ENCODE measurements at places on chromosomes 1 and 21.

GRCh38 chr1:1359664-1360468 is 1.5 kb upstream of the MXRA8 start:
- no peak for DNase-seq

DNA sequence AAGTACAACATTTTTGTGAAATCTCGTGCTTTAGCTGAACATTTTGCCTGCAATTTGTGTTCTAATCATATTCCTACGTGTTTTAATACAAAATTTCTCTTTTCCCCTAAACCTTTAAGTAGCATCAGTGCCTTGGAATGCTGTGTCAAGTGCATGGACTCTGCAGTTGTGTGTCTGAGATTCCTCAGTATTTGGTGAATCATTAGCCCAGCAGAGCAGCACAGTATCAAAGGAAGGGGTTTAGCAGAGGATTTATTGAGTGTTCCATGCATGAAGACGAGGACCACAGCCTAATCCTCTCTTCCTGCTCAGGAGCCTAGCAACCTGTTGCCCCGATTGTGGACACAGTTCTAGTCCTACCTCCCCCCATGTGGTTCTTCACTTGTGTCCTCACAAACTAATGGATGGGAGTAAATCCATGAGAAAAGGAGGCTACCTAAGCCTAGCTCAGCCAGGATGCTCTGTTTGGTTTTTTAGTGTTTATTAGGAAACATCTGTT is 29.3 kb upstream of the PCP4 start:
- no peak for DNase-seq

DNA sequence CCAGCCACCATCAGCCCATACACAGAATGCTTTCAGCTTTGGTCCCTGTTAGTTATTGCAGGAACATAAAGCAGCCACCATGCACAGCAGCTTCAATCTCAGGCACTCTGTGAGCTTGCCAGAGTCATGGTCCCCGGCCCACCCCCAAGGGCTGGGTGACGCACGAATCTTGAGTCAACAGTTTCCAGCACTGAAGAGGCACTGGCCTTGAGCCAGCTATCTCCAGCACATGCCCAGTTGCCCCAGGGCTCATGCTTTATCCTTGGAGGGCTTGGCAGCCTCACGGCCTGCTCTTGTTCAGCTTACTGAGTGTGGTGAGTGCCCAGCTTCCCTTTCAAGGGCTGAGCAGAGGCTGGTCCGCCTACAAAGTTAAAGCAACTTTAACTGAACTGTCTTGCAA is 200.7 kb upstream of the RAB4A start:
- DNase-seq, result peak; percentile 72

DNA sequence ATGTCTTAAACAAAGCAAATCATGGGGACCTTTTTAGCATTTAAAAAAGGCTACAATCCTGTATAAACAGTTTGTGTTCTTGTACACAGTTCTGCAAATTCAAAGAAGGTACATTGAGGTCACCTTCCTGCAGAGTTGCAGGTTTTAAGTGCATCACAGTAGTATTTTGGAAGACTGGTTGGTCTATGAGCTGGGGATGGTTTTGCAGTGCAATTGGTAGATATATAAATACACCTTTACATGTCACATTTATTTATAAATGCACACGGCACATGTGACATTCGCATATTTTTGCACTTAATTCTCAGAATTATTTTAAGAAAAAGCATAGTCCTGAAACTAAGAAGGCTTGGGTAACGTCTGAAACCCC is 599 bp upstream of the ITPKB start:
- no peak for DNase-seq

GRCh38 chr1:62687903-62688686 is at the start of gene DOCK7:
Gene DOCK7, minus strand, starts transcription at chr1:62688386. Its CDS starts 122 bp downstream, at chr1:62688264.
- DNase-seq, result peak; percentile 92

- no peak for DNase-seq
Measured at GRCh38 chr1:66542314-66542713, 8.4 kb downstream of the SGIP1 start.

DNA sequence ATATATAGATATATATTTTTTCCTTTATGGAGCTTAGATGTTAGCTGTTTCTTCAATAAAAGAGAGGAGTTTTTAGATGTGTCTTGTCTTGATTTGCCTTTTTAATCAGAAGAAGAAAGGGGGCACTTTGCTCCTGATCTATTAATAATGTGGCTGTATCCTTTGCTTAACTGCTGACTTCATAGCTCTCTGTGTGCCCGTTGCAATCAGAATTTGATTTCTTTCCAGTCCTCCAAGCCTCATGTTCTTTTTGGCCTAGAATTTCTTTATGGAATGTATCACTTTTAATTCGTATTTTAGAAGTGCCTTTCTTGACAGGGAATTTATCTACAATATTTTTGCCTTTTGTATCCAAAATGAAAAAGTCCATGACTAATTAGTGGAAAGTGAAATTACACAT is 85.3 kb downstream of the C1orf21 start:
- DNase-seq, result no peak

GRCh38 chr1:220966041-220966440 is 86.8 kb downstream of the HLX start:
- no peak for DNase-seq

GRCh38 chr1:213719462-213719861 is 268.3 kb upstream of the PROX1 start:
- DNase-seq, result no peak

DNA sequence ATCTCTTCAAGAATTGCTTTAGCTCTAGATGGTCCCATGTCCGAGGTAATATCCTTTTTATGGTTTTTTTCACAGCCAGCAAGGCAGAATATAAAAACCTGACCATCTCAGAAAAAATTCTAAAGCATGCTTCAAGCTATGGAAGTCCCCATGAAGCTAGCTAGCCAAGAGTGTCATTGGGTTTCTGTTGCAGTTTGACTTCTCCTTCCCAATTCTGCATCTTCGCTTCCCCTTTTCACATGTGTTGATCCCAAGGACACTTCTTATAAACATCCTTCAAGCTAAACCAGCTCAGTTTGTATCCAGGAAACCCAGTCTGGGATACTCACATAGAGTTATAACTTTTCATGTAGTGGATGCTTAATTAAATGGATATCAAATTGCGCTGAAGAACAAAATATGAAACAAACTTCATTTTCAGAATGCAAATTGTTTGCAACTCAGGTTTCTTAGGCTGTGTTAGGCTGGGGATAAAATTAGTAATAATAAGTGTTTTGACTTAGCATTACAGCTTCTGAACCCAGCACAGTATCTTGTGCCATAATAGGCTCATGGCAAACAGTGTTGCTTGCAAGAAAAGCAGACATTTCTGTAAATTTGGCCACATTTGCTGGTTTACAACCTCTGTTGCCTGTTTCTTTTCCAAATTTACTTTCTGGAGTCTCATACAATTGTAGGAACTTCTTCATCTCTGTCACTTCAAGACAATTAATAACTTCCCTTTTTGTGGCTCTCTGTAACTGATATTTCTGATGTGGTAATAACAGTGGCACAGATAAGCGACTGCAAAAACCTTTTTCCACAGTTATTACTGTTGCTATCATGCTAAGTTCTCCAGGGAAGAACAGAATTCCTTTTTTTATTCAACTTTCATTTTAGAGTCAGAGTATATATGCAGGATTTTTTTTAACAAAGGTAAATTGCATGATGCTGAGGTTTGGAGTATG is 53.2 kb downstream of the NCAM2 start:
- no peak for DNase-seq

DNA sequence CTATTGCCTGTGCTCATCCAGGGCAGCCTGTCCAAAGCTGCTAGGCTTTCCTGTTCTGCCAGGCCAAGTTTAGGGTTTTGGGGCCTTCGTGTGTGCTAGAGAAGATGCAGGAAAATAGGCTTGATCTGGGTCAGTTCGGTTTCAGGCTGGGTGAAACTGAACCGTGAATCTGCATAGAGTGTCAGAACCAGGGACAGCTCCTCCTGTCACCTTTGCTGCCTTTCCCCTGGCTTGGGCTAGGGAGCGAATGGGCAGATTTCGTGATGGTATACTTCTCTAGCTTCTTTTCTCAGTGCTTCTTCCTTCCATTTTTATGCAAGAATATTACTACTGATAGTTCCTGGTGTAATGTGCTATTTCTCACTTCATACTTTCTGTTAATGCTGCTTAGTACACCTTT is 6.0 kb upstream of the AGO1 start:
- no peak for DNase-seq

- DNase-seq, result peak; percentile 81
Measured at GRCh38 chr1:155978325-155978972, at the start of gene ARHGEF2. Gene ARHGEF2, minus strand, starts transcription at chr1:155978547. Its CDS starts 120 bp downstream, at chr1:155978427.

GRCh38 chr1:60427701-60428100 is 354.1 kb upstream of the C1orf87 start:
- DNase-seq, result no peak

DNA sequence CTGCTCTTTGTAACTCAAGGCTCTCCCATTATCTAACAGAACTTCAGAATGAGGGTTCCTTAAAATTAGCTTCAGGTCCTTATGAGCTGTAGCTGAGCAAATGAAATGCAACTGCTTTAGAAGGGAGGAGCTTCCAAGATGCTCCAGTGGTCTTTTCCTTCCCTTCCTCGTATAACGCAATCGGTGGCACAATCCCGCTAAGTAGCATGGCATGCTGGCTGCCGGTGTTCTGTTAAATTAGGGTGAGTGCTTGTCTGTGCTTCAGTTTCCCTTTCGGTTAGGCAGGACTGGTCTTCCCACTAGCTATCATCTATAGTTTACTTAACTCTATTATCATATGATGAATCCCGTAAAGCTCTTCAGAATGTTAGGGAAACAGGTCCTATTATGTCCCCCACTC is 917 bp downstream of the KIAA0040 start:
- DNase-seq, result peak; percentile 64

DNA sequence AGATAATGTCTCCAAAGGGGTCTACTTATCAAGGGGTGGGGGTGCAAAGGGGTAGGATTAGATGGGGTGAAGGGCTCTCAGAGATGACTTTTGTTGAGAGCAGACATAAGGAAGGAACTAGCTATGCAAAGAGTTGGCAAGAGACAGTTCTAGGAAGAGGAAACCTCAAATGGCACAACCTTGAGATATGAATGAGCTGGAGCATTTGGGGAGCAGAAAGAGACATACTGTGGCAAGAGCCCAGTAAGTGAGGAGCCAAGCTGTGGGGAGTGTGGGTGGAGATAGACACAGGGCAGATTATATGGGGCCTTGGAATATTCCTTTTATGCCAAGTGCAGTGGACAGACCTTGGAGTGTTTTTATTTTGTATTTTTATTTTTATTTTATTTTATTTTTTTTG is 84.8 kb upstream of the BTG3 start:
- no peak for DNase-seq

DNA sequence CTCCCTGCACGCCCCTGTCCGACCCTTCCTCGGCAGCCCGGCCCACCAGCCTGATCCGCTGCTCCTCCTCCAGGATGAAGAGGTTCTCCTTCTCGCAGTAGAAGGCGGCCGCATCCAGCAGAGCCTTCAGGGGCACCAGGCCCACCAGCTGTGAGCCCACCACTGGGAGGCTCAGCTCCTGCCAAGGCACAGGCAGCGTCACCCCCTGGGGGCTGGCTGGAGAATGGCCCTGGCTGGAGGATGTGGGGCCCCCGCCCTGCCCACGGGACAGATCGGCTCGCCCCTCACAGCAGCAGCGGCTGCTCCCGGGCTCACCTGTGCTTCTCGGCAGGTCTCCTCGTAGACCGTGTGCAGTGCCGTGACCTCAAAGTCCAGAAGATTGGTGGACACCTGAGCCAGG is 5.3 kb downstream of the FTCD start:
- DNase-seq, result no peak

GRCh38 chr1:219954736-219955421 is 26.5 kb upstream of the SLC30A10 start:
- DNase-seq, result peak; percentile 53

DNA sequence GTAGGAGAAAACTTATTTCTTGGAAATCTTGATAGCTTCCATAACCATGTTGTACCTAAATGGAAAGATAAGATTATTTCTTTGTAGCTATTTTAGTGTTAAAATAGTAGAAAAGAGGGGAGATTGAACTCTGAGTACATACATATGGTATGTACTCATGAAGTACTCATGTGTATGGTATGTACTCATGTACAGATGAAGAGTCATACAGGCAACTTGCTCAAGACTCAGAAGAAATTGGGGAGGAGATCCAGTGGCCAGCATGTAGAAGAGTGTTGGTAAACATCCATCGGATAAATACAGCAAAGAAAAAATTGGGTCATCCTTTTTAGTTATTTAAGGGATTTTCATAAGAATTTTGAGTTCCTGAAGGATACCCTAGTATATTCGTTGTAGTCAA is 29.0 kb downstream of the MDM4 start:
- no peak for DNase-seq

- DNase-seq, result no peak
Measured at GRCh38 chr1:248793592-248793991, 32.1 kb downstream of the SH3BP5L start.

- DNase-seq, result peak; percentile 12
Measured at GRCh38 chr1:162918151-162918754, 57.3 kb upstream of the CCDC190 start.

GRCh38 chr1:117964290-117965038 is 34.9 kb downstream of the WDR3 start:
- no peak for DNase-seq

- DNase-seq, result no peak
Measured at GRCh38 chr1:58585581-58586151, 8.6 kb upstream of the TACSTD2 start.

DNA sequence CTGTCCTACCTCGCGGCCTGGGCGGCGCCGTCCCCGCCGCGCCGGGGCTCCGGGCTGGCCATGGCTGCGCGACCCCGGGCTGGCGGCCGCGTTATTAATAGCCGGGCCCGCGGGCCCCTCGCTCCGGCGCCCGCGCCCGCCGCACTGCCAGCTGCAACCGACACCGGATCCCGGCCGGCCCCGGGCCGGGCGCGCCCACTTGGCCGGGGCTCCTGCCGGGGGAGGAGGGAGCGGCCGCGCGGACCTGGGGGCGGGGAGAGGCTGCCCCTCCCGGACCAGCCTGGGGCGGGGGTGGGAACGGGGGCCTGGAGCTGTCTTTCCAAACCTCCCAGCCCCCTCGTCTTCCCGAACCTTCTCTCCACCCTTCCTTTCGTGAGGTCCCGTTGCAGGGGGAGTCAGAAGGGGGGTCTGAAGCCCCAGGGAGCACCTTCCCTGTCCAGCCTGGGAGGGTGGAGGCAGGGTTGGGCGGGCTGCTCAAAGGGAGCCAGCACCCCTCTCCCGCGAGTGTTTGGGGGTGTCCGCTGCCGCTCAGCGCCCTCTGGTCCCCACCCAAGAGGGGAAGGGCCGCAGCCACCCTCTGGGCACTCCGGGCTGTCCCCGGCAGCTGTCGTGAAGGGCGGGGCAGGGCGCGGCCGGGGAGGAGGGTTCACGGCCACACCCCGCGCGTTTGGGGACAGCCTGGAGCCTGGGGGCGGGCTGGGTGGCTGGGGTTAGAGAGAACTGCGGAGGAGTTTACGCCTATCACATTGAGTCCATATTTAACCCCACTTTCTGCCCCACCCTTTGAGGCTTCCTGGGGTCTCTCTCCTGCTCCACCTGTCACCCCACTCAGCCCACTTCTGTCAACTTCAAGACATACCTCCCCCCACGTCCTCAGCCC is at the start of gene SYNC:
Gene SYNC (minus strand): TSS at position 172 of the 880 bp plus-strand sequence. CDS start 110 bp downstream, at position 62.
- DNase-seq, result peak; percentile 89

Data from small intestine (tissue), 16 donors.